Stimulated activated naive CD4-positive, alpha-beta T cell treated with Interleukin-2 at 50 U/mL for 16 hours (primary cell): ENCODE measurements at places on chromosomes 5 and 9.
A peak's percentile ranks its signal among the peaks of the same experiment; 100 is the strongest.

- no peak for DNase-seq
Measured at GRCh38 chr9:86340356-86341006, 13.7 kb downstream of the TUT7 start.

- peak; percentile 41 for DNase-seq
Measured at GRCh38 chr5:54646356-54647101, 129.0 kb downstream of the SNX18 start.

- DNase-seq, result no peak
Measured at GRCh38 chr5:135213027-135213386, 179.0 kb upstream of the PITX1 start.

DNA sequence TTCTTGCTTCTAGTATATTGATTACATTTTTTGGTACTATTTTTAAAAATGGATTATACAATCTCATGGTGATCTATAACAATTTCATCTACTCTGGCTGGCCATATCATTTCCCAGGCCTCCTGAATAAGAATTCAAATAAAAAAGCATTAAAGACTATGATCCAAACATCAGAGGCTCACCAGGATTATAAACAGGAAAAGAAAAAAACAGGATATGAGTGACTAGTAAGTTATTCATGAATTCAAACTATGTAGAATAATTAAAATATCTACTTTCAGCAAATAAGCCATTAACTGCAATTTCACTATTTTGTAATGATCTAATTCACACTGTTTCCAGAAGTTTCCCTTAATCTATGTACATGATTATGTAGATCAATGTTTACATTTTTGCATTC is 293.1 kb upstream of the CDH6 start:
- no peak for DNase-seq

DNA sequence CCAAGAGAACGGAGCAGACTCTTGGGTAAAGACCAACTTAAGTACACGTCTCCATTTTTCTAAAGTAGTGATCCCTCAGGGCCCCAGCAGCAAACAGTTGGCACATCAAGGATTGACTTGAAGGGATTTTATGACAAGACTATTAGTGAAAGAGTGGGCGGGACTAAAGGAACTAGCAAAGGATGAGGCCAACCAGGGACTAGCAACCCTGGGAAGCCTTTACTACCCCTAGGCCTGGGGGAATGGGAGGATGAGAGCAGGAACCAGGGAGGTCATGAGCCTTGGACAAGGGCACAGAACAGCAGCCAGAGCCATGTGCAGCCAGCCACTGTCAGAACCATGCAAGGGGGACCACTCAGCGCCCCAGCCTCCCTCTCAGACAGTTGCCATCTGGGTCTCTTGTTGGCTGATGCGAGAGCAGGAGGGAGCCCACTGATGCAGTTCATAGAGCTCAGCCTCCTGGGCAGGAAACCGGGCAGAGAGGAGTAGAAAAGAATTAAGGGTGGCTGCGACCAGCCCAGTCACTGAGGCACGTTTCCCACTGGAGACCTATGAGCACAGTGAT is 28.1 kb downstream of the TGFBI start:
- no peak for DNase-seq

- DNase-seq, result no peak
Measured at GRCh38 chr9:69485466-69485865, 160.5 kb downstream of the ENTREP1 start.

GRCh38 chr9:98263482-98264357 is 8.3 kb upstream of the TBC1D2 start:
- DNase-seq, result peak; percentile 78

GRCh38 chr5:84360056-84360455 is 24.6 kb downstream of the EDIL3 start:
- DNase-seq, result no peak

DNA sequence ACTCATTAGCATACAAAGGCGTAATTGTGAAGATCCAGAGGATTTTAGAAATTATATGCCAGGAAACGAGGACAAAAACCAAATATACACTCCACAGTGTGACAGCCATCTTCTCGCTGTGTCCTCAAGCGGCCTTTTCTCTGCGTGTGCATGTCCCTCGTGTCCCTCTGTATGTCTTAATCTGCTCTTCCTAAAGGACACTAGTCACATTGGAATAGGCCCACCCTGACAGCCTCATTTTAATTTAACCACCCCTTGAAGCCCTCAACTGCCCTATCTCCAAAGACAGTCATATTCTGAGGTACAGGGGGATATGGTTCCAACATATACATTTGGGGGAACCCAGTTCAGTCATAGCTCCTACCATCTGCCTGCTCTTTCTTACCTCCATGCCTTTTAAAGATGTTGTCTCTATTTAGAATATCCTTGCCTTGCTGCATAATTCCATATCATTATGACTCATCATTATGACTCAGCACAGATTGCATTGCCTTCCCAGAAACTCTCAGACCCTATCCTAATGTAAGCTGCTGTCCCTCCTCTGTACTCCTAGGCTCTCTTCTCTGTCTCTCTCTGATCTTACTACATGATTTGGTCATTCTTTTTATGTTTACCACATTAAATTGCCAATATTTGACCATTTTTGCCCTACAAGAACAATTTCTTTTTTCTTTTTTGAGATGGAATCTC is 210.9 kb downstream of the AOPEP start:
- no peak for DNase-seq

GRCh38 chr9:15999422-16000339 is 446.8 kb downstream of the CCDC171 start:
- DNase-seq, result no peak

GRCh38 chr5:14495301-14495700 is 86.3 kb upstream of the OTULINL start:
- no peak for DNase-seq

DNA sequence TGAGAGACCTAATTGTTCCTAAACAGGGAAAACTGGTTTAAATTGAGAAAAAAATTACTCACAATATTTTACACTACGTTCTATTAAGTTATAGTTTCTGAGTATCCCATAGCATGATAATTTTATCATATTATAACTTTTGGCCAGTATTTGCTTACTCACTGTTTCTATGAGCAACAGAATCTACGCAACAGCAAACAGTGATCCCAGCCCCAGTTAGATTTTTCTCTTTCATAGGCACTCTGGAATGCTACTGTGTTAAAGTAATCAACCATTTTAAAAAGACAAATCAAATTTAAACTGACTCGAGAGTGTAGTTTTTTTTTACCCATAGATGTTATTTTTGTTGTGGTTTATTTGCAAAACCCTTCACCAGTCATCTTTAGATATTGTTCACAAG is 107.2 kb downstream of the XRCC4 start:
- DNase-seq, result no peak

GRCh38 chr5:177186645-177187044 is 53.1 kb downstream of the NSD1 start:
- no peak for DNase-seq

GRCh38 chr9:33109850-33110595 is 33.5 kb upstream of the SMU1 start:
- no peak for DNase-seq

DNA sequence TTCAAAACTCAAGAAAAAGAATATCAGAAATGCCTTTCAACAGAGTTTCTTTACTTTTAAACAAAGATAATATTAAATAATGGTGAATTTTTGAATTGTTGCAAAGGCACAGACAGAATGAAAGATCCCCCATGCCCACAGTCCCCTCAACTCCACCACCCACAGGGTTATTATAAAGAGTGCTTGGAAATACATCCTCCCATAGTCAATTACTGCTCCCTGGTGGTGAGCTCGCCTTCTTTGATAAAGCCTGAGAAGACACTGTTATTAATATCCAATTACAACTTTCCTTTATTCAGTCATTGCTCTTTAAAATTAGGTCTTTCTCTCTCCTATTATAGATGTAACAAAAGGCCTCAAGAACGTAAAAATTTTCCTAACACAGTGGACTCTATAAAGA is 490.2 kb upstream of the RORB start:
- no peak for DNase-seq

DNA sequence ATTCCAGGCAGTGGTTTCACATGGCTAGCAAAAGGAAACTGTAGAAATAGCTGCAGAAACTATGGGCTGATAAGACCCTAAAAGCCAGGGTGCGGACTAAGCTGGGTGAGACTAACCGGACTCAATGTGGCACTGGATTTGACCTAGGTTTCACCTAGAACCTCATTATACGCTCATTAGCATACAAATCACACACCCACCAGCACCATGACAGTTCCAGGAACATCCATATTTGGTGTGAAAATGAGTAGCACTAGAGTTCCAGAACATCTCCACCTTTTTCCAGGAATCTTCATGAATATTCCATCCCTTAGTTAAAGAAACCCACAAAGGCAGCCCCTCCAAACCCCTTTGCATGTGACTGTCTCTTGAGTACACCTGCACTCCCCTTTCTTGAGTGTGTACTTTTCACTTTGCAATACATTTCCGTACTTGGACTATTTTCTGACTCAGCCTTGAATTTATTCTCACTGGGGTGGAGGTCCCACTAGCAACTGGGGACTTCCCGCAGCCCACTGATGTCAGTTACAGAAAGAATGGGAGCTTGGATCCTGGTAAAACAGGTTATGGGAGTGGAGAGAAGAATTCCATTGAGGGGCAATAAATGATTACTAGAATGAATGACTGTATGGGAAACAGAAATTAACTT is 58.0 kb upstream of the SPATA31C2 start:
- no peak for DNase-seq

DNA sequence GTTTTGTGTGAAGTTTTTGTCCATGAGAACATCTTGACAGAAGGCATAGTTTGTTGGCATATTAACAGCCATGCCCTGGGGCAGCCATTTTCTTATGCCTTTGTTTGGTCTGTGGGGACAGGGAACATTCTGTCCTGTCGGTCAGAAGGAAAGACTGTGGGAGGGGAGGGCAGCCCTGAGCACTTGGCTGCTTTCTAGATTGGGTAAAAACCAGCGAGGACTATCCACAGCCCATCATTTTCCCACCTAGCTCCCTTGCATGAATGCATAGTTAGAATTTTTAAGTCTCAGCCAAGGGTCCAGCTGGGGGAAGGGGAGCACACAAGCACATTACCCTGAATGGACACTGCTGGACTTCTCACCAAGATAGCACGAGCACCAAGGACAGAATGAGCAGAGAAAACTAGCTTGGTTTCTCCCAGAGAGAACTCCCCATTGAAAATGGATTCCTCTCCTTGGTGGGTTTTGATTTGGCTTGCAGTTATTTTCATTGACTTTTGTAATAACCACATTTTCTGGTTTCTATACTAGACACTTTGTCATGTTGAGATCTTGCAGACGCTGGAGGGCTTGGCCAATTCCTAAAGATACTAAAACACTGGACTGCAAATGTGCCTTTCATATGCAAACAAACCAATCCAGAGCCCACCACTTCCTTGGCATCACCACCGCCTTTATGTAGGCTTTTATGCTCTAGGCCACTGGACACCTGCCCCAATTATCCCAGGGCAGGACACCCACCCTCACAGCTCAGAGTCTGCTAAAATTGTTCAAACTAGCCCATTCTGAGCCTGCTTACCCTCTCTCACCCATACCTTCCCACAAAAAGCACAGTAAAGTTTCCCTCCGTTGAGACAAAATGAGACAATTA is 129.9 kb downstream of the BOD1 start:
- no peak for DNase-seq

- no peak for DNase-seq
Measured at GRCh38 chr5:146048994-146049703, 56.2 kb downstream of the PLAC8L1 start.

DNA sequence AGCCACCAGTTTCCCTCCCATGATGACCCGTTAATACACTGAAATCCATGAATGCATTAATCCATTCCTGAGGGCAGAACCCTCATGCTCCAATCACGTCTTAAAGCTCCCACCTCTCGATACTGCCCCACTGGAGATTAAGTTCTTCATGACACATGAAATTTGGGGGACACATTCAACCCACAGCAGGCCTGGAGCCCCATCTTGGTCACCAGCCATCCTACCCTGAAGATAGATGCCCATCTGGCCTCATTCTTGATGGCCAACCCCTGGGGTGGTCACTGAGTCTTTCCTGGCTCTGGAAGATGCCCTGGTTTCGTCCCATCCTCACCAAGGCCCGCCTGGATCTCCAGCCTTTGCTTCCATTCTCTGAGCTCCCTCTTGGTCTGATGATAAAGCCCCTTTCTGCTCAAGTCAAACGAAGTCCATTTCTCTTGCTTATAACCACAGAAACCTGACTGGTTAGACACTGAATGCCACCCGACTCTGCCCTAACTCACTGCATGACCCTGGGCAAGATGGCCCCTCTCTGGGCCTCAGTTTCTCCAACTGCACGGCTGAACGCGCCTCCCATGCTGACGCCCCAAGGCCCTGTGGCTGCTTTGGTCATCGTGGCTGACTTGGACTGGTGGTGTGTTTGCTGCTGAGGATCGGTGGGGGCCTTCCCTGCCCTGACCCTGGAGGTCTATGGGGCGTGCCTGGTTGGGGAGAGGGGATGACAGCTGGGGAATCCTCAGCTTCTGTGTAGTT is 138.4 kb upstream of the IER5L start:
- no peak for DNase-seq

DNA sequence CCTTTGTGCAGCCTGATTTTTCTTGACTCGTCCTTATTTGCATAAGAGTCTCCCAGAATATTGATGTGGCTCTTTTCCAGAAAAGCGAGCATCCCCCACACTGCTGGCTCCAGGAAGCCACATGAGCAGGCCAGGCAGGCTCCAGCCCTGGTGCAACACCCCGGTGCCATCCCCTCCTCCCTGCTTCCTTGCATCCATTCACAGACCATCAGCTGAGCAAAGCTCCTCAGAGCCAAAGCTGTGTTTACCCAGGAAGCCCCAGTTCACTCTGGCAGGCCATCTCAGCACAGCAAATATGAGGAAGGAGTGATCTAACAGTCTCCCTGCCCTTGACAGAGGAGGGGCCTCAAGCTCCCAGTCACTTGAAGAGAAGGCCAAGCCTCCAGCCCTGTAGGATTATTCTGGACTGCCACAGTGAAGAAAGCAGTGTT is 34.4 kb downstream of the INSYN2B start:
- no peak for DNase-seq

DNA sequence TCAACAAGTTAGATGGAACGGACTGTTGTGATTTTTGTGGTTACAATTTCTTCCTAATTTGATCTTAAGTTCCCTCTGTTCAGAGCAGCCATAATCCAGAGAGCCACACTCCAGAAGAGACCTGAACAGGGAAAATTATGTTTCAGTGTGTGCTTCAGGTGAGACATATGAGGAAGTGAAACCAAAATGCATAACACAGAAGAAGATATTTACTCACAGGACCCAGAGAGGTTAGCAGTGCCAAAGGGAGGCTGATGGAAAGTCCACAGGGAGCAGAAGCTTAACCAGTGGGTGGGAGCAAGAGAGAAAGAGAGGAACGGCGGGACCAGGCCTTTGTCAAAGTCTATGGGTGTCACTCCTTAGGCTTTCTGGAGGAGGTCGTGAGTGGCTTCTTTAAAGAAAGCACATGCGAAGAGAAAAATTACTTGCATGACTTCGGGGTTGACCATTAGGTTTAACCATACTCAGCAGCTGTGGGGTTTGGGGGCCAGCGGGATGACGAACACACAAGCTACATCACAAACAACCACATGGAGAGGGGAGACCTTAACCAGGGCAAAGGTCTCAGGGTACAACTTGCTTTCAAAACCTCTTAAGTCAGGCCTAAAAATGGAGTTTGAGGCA is 141.4 kb downstream of the MED10 start:
- no peak for DNase-seq
